ENCODE measurements at places on chromosomes 4 and X.

DNA sequence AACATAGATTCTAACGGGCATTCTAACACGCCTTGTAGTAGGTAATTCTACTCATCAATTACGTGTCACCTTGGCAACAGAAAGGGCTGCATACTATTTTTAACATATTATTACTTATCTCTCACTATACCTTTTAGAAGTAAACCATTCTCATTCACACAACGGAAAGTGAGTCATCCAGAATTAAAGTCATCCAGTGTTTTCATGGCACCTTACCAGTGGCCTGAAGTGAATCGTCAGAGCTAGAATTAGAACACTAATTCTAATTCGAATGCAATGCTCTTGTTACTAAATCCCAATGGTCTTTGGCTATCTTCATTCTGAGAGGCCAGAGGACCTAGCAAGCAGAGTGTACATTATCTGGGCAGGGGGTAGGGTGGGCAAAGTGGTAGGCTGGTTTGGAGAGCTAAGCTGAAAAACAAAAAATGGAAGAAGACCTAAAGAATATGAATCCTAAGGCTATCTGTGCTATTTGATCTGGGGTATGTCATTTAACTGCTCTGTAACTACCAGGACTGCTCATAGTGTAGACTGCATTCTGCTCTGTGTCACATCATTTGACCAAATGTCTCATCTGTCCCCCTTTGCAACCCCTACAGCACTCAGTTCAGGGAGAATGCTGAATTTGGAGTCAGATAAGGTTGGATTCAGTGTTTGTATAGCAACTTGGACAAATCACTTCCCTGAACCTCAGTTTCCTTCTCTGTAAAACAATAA lies 96.5 kb downstream of the HDAC8 start:
- DNase-seq: no peak

GRCh38 chrX:150936556-150936955 lies 38.1 kb upstream of the CD99L2 start:
- no peak for DNase-seq

DNA sequence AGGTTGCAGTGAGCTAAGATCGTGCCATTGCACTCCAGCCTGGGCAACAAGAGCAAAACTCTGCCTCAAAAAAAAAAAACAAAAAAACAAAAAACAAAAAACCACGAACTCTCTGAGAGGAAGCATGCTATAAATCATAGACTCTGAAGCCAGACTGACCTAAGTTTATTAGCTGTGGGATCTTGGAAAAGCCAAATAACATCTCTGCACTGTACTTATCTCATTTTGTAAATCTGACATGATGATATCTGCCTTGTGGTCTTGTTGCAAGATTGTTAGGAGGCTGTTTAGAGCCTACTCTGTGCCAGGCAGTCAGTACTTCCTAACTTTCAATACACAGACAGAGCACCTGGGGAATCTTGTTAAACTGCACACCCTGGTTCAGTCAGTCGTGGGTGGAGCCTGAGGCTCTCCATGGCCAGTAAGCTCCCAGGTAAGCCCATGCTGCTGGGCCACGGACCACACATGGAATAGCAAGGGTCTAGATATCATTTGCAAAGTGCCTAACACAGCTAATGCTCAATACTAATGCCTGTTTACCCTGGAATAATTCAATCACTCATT lies 107.6 kb upstream of the SMIM10 start:
- no peak for DNase-seq

- no peak for DNase-seq
These were observed 83.1 kb upstream of the FTHL17 start for GRCh38 chrX:31154946-31155345.

- DNase-seq: no peak
These were observed 5.4 kb downstream of the SCARB2 start for GRCh38 chr4:76208005-76208765.

Data from iPS-NIHi11 (cell line).